Right ventricle myocardium superior (tissue), 1 donor: ENCODE measurements at places on chromosomes 4 and X.
A peak's percentile ranks its signal among the peaks of the same experiment; 100 is the strongest.

DNA sequence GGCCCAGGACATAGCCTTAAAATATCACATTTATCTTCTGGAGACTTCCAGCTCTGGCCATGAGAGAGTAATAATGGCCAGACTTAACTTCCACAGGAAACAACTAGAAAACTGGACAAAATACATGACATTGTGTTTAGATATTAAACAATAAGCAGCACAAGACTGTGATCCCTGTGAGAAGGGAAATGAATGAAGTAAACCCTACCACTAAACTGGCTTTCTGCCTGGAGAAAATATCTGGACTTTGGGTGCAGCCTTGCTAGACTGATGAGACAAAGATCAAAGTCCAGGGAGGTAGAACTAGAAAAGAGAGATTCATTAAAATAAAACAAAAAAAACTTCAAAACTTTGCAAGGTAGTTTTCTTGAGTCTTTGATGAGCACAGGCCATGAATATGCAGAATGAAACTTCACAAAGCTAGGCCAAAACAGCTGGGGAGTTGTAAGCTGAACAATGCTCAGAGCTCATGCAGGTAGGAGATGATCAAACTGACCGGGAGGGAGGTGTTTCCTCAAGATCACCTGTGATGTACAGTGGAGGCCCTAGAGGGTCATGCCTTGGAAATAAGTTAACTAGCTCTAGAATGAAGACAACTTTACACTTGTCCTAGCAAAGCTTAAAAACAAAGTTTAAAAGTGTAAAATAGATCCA lies 147.0 kb upstream of the SH3RF1 start:
- no peak for DNase-seq

DNA sequence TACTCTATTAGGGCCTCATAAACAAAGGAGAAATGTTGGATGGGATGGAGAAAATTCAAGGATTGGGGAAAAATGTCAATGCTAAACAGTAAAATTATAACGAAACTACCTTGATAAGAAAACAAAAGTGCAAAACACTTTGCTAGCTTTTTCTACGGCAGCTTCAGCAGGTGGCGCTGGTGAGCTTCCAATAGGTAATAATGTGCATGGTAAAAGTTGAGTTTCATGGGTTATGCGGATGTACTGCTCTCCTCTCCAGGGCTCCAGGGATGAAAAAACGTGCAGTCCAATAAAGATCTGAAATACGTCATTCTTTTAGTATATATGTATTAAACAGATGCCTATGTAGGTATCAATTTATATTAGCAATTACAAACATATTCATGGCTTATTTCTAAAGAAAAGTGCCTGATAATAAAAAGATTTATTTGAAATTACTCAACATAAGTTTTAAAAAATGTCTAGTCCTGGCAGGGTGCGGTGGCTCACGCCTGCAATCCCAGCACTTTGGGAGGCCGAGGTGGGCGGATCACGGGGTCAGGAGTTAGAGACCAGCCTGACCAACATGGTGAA lies 239.6 kb downstream of the GRXCR1 start:
- DNase-seq, result peak; percentile 46

DNA sequence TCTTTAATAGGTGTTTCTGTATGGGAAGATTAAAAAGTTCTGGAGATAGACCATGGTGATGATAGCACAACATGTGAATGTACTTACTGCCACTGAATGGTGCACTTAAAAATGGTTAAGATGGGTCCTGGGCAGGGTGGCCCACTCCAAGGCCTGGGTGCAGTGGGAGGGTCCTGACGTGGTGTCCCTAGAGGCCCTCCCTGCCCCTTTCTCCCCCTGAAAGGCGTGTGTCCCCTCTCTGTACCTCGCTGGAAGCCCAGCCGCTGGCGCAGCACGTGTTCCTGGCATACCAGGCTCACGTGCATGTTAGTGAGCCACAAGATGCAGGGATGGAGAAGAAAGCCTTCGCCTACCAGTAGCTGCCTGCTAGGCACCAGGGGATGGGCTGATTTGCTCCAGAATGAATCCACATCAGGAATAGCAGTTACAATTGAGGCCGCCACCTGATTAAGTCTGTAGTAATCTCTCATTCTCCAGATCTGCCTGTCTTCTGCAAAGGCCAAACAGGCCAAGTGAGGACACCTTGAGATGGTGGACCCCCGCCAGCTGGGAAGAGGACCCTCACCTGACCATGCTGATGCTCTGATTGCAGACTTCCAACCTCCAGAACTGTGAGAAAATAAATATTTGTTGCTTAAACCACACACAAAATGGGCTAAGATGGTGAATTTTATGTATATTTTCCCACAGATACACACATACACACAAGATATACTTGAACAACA lies 67.5 kb downstream of the COQ2 start:
- DNase-seq, result no peak

DNA sequence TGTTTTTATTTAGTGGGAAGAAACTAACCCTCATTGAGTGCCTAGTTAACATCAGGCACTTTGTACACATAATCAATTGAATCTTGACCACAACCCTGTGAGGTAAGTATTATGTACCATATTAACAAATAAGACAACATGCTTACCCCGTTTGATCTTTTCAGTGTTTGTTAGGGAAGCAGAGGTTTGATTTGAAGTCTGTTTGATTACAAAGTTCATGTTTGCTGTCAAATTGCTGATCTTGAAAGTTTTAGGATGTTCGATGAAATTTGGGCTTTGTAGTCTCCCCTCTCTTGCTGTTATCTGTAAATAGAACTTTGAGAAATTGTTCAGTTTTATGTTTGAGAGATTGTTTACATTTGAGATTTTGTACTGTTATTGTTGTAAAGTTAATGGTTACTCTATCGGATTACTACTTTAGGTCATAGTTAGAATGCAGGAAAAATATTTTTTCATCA lies 13.4 kb upstream of the ADH4 start:
- DNase-seq, result no peak

DNA sequence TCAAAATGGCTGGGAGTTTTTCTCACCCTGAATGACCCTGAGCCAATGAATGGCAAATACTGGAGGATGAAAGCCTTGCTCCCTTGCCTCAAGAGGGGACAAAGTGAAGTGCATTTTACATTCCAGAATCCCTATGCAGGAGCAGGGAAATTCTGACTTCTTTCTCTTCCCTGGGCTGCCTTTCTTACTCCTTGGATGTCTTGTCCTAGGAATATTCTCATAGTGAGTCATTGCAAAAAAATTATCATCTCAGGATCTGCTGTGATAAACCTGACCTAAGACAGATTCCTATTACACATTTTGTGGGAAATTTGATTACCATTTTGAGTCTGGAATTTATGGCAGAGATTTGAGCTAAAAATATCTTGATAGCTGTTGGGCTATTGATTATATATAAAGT lies 199.9 kb downstream of the TMA16 start:
- DNase-seq, result no peak

GRCh38 chr4:43882470-43882869 lies 566.1 kb downstream of the KCTD8 start:
- no peak for DNase-seq

GRCh38 chr4:84495794-84496261 lies 3.3 kb downstream of the NKX6-1 start:
- DNase-seq, result no peak

- no peak for DNase-seq
Measured at GRCh38 chrX:56751071-56751470, 22.0 kb downstream of the NBDY start.

DNA sequence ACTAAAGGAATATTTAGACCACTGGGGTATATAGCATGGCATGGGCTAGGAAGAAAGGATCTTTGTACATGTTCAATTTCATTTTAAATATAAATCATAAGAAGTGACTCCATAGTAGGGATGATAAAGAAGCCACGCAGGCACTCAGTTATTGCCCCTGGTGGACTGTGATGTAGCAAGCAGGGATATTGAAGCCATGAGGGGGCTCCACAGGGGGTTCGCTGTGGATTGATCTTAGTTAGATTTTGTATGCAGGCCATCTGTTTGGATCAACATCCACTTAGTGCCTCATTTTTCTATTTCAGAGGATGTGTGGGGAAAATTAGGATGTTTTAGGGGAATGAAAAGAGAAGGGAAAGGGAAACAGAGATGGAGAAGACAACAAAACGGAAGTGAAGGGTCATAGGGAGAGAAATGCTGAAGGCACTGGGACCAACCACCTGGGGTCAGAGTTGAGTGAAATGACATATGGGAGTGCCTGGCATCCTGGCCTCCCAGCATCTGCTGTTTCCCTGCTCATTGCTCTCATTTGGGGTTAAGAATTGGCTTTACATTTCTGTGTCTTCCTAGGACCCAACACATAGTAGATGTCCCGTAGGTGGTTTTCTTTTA lies 11.2 kb upstream of the FREM3 start:
- DNase-seq, result no peak

- DNase-seq, result no peak
Measured at GRCh38 chrX:18010253-18010652, 149.2 kb upstream of the RAI2 start.

- DNase-seq, result no peak
Measured at GRCh38 chr4:84151574-84151973, 347.5 kb downstream of the NKX6-1 start.

DNA sequence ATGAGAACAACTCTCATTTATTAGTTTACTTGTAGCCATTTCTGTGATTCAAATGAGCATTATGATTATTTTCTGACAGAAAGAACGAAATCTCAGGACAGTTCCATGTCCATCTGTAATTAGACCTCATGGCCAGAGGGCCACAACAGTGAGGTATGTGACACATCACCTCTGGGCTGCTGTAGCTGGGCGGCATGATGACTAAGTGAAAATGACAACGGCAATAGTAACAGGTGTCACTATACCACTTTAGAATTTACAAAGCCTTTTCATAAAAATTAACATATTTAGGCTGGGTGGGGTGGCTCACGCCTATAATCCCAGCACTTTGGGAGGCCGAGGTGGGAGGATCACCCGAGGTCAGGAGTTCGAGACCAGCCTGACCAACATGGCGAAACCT lies 252.6 kb downstream of the CBR4 start:
- DNase-seq, result no peak

GRCh38 chr4:137735561-137736104 lies 203.3 kb upstream of the PCDH18 start:
- peak; percentile 41 for DNase-seq

DNA sequence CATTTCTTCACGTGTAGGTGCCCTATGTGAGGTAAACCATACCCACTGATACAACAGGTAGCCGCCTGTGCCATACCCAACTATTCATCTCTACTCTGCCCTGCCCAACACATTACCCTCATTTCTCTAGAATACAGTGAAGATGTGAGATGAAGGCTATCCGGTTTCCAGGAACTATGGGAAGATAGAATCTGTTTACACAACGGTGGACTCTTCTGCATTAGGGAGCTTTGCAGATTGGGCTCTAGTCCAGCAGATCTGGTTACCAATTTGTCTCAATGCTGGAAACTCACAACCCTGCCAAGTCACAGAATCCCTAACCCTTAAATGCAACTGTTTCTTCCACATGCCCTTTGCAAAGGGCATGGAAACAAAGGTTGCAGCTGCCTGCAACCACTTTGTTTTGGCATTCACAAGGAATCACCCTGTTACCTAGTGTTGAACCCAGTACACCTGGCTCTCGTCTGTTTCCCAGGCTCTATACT lies 6.4 kb upstream of the SLAIN2 start:
- DNase-seq, result no peak

DNA sequence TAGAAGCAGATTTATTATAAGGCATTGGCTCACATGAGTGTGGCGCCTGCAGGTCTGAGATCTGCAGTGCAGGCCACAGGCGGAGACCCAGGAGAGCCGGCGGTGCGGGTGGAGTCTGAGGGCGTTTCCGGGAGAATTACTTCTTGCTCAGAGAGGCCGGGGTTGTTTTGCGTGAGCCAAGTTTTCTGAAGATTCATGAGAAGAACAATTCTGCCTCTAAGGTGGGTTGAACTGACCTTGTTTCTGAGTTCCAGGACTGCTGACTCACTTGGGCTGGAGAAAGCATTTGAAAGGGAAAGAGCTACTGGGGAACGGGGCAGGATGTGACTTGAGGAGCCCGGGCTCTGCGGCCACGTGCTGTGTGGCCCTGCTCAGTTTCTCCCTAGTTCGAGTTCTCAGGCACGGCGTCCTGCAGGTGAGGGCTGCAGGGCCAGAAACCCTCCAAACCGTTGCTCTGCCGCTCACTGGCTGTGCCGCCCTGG lies 36.7 kb upstream of the SORCS2 start:
- no peak for DNase-seq

DNA sequence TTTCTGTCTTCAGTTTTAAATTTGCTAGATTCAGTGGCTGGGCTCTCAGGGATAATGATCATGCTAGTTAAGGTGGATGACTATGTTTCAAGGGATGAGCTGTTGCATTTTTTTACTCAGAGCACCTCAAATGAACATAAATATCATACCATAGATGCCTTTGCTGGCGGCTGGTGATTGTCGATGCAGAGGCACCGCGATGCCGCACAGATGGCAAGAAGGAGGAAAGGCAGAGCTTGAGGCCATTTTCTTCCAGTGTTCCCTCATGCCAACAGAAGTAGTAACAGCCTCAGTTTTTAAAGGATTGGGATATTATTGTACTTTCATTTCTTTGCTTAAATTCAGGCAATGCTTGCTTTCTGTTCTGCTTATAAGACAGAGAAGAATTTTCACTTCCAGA lies 654.7 kb upstream of the IGFBP7 start:
- DNase-seq, result no peak

GRCh38 chrX:149433451-149433850 lies 71.7 kb downstream of the IDS start:
- DNase-seq, result no peak

GRCh38 chr4:42767669-42768068 lies 110.8 kb upstream of the ATP8A1 start:
- no peak for DNase-seq

- DNase-seq, result no peak
Measured at GRCh38 chr4:185343726-185344581, 51.8 kb downstream of the LRP2BP start.

DNA sequence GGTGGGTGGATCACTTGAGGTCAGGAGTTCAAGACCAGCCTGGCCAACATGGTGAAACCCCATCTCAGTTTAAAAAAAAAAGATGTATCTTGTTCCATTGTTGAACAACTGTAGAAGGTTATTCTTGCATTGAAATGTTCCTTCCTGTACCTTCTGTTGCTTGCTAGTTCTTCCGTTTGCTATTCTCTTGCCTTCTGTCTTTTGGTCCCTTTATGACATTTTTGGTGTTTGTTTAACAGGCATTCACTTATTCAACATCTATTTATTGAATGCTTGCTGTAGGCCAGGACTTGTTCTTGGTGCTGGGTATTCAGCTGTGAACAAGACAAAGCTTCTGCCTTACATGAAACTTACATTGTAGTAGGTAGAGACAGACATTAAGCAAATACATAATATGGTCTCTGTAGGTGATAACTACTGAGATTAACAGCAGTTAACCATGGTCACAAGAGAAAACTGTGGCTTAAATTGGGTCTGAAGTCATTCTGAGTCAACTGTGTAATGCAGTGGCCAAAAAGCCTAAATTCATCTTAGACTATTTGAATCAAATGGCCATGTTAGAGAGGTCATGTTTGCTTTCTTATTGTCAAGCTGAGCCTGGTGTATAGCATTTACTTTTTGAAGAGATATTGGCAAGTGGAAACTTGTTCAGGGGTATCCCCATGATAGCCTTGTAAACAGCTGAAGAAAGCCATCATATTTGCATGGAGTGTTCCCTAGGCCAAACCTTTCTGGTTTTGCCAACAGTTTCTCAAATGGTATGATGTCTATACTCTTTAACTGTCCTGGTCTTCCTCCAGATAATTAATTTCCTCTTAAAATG lies 35.6 kb downstream of the GAB1 start:
- DNase-seq, result no peak
